ENCODE measurements at places on chromosomes 2 and 18.

DNA sequence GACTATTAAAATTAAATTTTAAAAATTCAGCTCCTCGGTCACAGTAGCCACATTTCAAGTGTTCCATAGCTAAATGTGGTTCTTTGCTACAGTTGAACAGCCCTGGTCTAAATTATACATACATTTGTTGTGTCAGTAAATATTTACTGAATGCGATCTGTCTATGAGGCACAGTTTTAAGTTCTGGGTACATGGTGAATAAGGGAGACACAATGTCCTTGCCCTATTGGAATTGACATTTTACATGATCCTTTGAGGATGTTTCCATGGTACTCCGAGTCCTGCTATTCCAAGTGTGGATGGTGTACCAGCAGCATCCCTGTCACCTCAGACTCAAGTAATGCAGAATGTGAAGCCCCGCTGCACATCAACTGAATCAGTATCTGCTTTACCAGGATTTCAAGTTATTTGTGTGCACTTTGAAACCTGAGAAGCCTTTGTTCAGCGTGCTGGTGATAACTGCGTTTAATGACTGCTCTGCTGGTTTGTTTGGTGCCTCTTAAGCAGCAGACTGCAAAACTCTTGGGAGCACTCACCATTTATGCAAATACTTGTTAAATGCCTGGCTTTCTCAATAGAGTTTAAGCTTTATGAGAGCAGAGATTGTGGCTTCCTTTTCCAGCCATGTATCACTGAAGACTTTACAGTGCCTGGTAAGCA lies 1.5 kb downstream of the GALNT1 start:
- no peak for DNase-seq

- DNase-seq = no peak
Observed at GRCh38 chr2:177548636-177549035, 156.1 kb downstream of the AGPS start.

GRCh38 chr18:63578357-63578958 lies 8.7 kb upstream of the SERPINB13 start:
- DNase-seq = peak; percentile 33

DNA sequence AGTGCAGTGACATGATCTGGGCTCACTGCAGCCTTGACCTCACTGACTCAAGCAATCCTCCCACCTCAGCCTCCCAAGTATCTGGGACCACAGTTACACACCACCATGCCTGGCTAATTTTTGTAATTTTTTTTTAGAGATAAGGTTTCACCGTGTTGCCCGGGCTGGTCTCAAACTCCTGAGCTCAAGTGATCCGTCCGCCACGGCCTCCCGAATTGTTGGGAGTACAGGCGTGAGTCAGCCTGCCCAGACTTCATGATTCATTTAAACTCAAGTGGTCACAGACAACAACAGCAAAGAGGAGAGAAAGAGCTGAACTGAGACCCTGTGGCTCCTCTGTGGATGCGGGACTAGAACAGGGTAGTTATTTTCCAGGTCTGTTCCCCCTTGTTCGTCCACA lies 83.0 kb downstream of the TSHZ1 start:
- DNase-seq = no peak

- DNase-seq = no peak
Observed at GRCh38 chr18:44638811-44639210, 41.9 kb upstream of the SETBP1 start.

- no peak for DNase-seq
Observed at GRCh38 chr18:56351911-56352500, 286.4 kb downstream of the TXNL1 start.

- DNase-seq = no peak
Observed at GRCh38 chr2:170883683-170884082, 45.4 kb upstream of the GORASP2 start.

DNA sequence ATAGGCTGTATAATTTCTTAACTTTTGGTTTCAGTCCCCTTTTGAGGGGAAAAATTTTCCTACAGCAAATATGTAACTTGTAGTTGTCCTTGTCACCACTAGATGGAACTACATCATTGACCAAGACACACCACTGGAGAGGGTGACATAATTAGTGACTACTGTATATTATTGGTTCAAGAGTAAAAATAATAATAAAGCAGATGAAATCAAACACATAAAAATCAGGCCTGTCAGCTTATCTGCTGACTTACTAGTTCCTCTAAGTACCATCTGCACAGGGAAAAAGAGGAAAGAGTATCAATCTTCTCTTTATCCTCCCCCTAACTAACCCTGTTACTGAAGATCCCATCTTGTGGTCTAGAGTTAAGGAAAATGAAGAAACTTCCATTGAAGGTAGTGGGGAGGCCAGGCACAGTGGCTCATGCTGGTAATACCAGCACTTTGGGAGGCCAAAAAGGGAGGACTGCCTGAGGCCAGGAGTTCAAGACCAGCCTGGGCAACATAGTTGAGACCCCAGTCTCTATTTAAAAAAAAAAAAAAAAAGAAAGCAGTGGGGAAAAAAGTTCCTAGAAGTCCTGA lies 29.6 kb upstream of the ENOSF1 start:
- peak; percentile 59 for DNase-seq

GRCh38 chr2:98901702-98902101 lies 34.3 kb downstream of the CRACDL start:
- DNase-seq = no peak

DNA sequence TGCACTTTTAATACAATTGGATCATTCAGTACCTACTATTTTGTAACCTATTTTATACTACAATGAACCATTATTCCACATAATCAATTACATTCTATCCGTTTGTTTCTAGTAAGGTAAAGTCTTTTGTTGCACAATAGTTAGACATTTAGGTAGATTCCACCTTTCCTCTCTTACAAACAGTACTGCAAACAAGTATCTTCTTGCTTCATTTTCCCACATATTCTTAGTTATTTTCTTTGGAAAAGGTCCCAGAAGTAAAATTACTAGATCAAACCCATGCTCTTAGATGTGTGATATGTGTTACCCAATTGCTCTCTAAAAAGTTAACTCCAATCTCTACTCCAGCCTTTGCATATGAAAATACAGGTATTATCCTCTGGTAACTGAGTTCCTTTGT lies 49.6 kb downstream of the SPIRE1 start:
- DNase-seq = peak; percentile 25

GRCh38 chr2:65554765-65555591 lies 122.6 kb upstream of the SPRED2 start:
- no peak for DNase-seq

GRCh38 chr18:73843455-73843854 lies 304.2 kb downstream of the FBXO15 start:
- DNase-seq = no peak

DNA sequence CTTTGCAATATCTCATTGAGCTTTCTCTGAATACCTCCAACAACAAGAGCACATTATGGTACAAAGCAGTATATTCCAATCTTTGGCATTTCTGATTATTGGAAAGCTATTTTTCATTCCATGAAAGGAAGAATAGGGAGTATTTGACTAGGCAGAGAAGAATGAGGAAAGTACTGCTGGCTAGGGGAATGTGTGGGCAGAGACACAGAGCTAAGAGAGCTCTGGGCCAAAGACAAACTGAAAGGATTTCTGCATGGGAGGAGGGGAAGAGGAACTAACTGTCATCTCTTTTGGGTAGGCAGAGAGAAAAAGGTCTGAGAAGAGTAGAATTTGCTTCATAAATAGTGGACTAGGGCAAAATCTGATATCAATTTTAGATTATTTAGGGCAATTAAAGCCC lies 150.8 kb downstream of the CCDC85A start:
- no peak for DNase-seq

DNA sequence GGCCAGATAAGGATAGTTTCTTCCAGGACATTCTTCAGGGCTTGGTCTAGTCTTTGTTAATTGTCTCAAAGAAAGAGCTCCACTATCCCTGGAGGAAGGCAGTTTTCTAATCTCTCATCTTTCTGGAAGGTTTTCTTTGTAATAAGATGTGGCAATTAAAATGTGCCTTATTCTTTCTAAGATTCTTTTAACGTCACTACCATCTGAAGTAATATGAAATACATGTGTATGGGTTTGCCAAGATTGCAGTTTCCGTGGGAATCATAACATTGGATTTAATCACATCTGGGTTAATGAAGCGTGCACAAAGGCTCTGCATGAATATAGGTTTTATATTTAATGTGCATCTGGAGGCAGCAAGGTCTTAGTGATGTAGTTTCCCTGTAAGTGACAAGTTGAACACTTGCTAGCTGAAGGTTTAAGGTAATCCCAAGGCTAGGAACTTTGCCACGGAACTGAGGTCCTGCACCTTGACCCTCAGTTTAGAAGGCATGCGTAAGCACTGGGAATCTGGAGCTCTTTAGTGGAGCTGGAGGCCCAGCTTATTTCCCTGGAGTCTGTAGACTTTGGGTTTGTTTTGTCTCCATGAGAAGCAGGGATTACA lies 25.7 kb downstream of the DIS3L2 start:
- DNase-seq = no peak

DNA sequence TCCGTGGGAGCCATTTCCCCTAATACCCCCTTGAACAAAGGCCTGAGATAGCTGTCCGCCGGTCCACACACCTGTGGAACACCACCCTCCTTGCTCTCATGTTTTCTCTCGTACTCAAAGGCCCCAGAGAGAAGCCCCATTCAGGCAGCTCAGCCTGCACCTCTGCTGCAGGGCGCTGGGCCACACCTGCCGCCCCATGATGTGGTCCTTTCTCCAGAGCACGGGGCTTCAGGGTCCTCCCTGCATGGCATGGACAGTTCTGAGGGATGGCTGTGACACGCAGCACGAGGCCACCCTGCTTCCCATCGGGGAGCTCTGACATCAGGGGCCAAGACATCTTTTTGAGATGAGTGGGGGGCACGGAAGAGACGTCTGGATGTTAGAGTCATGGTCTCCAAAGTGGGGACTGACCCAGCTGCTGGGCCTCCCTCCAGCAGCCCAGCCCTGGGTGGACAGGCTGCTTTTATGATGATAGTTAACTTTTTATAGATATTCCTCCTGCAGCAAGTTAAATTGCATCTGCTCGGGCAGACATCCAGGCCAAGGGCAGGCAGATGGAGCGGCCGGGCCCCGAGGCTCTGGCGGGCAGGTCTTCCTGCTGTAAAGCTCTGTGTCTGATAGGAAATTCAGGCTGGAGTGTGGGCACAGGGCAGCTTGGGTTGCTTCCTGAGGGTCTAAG lies 56.7 kb downstream of the SDC1 start:
- DNase-seq = no peak

GRCh38 chr2:190119257-190119656 lies 56.7 kb upstream of the MSTN start:
- no peak for DNase-seq

GRCh38 chr2:238098901-238099713 lies 1.0 kb upstream of the ESPNL start:
- DNase-seq = no peak

- no peak for DNase-seq
Observed at GRCh38 chr2:42364658-42365057, 3.6 kb upstream of the COX7A2L start.

GRCh38 chr2:188984065-188984491 lies 9.9 kb downstream of the COL3A1 start:
- no peak for DNase-seq

GRCh38 chr18:58556331-58557007 lies 72.4 kb downstream of the ALPK2 start:
- no peak for DNase-seq

GRCh38 chr2:34201099-34201498 lies 602.0 kb upstream of the FAM98A start:
- no peak for DNase-seq

- DNase-seq = peak; percentile 75
Observed at GRCh38 chr2:200585730-200586643, at the start of gene AOX1. TSS of gene AOX1 (plus strand) at chr2:200586014. CDS start at chr2:200586109, 95 bp downstream.

GRCh38 chr2:70089220-70089982 lies 2.1 kb downstream of the PCBP1 start:
- no peak for DNase-seq

DNA sequence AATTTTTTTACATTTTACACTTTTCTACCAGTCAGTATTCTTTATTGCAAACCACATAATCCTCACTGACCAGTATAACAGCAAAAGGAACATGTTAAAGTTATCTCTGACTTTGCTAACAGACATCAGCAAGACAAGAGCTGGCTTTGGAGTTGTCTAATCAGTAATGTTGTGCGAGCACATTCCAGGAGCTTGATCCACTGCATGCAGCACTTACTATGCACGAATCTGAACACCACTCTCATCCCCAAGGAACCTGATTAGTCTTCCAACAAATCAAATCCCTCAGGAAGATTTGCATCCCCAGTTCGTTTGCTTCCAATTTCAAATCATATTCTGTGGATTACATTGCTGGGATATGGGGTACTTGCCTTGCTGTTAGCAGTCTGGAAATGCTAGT lies 269.3 kb upstream of the EPC2 start:
- no peak for DNase-seq

GRCh38 chr2:161415034-161415986 lies 787 bp upstream of the TBR1 start:
- no peak for DNase-seq

- no peak for DNase-seq
Observed at GRCh38 chr2:4135765-4136164, 432.4 kb downstream of the DCDC2C start.

DNA sequence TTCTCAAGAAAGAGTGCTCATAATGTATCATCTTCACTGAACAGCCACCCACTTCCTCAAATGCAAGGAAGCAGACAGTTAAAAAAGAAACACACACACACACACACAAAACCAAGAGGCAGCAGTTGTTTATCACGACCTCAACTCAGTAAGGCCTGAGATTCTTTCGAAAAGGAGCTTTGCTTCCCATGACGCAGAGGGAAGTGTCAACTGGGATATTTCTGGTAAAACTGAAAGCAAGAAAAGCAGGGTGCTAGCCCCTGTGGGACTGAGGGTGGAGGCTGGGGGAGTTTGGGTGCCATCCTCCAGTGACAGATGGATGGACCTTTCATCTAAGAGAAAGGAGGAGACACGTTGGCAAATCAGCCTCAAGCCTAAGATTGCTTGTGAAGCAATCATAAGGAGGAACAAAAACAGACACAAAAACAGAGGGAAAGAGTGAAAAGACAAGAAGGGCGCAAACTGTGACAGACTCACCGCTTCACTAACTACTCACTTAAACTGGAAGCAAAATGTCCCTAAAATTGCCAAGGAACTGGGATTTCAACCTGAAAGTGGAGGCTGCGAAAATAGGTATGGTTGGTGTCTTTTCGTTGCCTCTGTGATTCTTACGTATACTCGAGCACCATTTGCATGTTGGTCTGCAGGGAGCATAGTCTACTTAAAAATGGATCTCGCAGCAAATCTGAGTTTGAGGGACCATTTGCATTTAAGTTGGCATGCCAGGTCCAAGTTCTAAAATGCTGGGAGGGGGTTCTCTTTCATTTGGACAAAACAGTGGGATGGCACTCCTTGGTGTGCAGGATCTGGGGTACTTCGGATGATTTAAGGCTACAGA lies at the start of gene ARHGAP25:
Gene ARHGAP25, plus strand, starts transcription at position 124 of the 838 bp plus-strand sequence. Its CDS starts 389 bp downstream, at position 513.
- DNase-seq = no peak

DNA sequence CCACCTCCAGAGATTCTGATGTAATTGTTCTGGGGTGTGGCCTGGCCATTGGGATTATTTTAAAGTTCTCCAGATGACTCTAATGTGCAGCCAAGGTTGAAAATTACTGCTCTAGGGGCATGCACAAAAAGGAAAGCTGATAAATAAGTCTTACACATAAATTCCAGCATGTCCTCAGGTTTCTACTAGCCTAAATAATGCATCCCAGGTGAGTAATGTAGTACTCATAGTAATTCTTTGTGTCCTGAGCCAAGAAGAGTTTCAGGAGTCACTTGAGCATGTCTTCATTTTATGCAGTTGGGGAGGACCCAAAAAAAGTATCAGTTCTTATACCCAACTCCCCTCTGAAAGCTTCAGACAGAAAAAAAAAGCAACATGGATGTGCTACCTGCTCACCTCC lies 130.1 kb upstream of the SP5 start:
- no peak for DNase-seq
